Stomach (tissue), 19 donors: ENCODE measurements at places on chromosomes 16 and 17. TPM values are rescaled to one million over a fixed set of nuclear protein-coding genes. Genes with fewer than 3 reads are reported as not detected.

GRCh38 chr16:58222532-58223316, 24.8 kb upstream of the CSNK2A2 start:
- peak; percentile 65 for DNase-seq

GRCh38 chr16:85418978-85419491, 194.1 kb upstream of the GSE1 start:
- DNase-seq, result no peak

DNA sequence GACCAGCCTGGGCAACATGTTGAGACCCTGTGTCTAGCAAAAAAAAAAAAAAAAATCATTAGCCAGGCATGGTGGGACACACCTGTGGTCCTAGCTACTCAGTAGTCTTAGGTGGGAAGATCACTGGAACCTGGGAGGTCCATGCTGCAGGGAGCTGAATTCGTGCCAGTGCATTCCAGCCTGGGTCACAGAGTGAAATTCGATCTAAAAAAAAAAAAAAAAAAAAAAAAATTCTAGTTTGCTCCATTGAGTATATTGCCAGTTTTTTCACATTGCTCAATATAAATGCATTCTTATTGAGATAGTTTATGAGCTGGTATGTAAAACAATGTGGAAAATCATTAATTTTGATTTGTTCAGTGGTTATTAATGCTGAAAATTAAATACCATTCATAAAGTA, 52.0 kb downstream of the ABHD15 start:
- DNase-seq, result no peak

GRCh38 chr16:81913222-81913621, 98.0 kb downstream of the SDR42E1 start:
- no peak for DNase-seq

DNA sequence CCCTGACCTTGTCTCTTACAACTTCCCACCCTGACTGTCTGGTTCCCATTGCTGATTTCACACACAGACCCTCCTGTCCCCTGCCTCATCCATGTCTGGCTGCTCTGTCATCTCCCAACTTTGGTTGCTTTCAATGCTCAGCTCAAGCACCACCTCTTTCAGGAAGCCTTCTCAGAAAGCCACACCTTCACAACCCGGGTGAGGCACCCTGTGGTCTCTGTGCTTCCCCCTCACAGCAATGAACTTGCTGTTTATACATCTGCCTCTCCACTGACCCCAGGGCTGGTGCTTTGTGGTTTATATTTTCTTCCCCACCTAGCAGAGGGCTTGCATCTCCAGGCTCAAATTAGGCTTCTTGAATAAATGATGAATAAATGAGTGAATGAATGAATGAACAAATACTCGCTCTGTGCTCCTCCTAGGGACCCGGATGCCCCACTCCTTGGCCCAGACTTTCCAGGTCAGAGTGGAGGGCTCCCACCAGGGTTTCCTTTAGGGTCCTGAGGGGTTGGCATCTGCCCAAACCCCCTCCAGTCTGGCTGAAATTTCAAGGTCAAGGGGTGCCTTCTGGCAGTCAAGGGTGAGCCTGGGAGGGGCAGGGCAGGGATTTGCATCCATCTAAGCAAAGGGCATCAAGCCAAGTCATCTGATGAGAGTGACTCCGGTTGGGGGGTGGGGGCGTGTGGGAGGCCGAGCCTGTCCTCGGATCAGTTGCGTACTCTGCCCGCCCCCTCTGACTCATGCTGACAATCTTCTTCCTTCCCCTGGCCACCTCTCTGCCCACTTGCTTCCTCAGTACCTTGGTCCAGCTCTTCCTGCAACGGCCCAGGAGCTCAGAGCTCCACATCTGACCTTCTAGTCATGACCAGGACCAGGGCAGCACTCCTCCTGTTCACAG, at the start of gene ITGAX:
Gene ITGAX, plus strand, starts transcription at position 783 of the 898 bp plus-strand sequence. Its CDS starts 79 bp downstream, at position 862.
- DNase-seq, result peak; percentile 41

GRCh38 chr16:9773289-9773688, 408.9 kb downstream of the GRIN2A start:
- no peak for DNase-seq

DNA sequence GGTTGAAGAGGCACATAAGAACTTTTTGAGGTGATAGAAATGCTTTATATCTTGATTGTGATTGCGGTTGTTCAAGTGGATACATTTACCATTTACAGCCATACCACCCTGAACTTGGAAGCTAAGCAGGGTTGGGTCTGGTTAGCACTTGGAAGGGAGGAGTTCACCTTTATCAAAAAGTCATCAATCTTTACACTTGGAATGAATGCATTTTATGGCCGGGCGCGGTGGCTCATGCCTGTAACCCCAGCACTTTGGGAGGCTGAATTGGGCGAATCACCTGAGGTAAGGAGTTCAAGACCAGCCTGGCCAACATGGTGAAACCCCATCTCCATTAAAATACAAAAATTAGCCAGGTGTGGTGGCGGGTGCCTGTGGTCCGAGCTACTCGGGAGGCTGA, 9.5 kb upstream of the GJD3 start:
- no peak for DNase-seq

Gene OR1D5
- not detected for polyA plus RNA-seq

DNA sequence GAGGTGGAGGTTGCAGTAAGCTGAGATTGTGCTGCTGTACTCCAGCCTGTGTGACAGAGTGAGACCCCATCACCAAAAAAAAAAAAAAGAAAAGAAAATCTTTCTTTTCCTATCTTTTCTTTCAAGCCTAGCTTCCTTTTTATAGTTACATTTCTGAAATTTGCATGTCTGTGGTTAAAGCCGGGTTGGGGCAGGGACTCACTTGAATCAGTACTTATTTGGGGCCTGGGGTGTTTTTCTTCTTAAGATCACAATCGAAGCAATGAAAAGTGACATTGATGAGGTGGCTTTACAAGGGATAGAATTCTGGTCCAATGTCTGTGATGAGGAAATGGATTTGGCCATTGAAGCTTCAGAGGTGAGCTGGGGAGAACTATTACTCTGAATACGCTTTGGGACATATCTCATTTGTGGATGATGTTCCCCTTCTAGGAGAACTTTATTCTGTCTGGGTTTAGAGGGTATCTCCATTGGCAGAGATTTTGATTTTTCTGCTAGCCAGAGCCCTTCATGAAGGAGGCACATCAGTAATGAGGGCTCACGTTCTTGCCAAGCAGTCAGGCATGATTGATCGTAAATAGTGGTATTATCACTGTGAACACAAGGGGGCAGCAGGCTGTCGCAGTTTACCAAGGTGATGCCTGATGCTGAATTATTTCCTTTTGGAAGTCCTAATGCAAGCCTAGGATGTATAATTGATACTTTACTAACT, 14.3 kb downstream of the KPNB1 start:
- DNase-seq, result peak; percentile 65

GRCh38 chr17:74746922-74747321, 1.5 kb upstream of the NHERF1 start:
- no peak for DNase-seq

Gene ZNF597
- 1.1 TPM for polyA plus RNA-seq

Gene PPL
- polyA plus RNA-seq, result 5.8 TPM

Gene CCL5
- polyA plus RNA-seq, result 32.2 TPM
